ENCODE measurements at places on chromosomes 16 and 17. TPM values are rescaled to one million over a fixed set of nuclear protein-coding genes. Genes with fewer than 3 reads are reported as not detected.

The HOXB1 gene
- not detected for total RNA-seq

The CCDC144A gene
- total RNA-seq, result 27.3 TPM

The HBA2 gene
- total RNA-seq, result 495 TPM

The ABCA8 gene
- 282 TPM for total RNA-seq

The SLC16A6 gene
- not detected for total RNA-seq

The C16orf96 gene
- not detected for total RNA-seq

The AIPL1 gene
- total RNA-seq, result not detected

The PLK1 gene
- 0.59 TPM for total RNA-seq

GRCh38 chr17:73278049-73278464 is 16.4 kb upstream of the CPSF4L start:
- H3K27me3 ChIP-seq, result no peaks in the 10 kb centered on the region
- peak overlapping the region; percentile 85 for H3K27ac ChIP-seq
- H3K4me1 ChIP-seq, result peaks cover 54% of the 10 kb centered on the region
- peaks cover 23% of the 10 kb centered on the region for H3K36me3 ChIP-seq
- H3K4me3 ChIP-seq, result no peak overlapping the region

- no peaks in the 10 kb centered on the region for H3K36me3 ChIP-seq
- no peaks in the 10 kb centered on the region for H3K27me3 ChIP-seq
- H3K27ac ChIP-seq, result no peak overlapping the region
- H3K4me1 ChIP-seq, result no peaks in the 10 kb centered on the region
These were observed 931.4 kb upstream of the CDH8 start for GRCh38 chr16:62967611-62968010.

DNA sequence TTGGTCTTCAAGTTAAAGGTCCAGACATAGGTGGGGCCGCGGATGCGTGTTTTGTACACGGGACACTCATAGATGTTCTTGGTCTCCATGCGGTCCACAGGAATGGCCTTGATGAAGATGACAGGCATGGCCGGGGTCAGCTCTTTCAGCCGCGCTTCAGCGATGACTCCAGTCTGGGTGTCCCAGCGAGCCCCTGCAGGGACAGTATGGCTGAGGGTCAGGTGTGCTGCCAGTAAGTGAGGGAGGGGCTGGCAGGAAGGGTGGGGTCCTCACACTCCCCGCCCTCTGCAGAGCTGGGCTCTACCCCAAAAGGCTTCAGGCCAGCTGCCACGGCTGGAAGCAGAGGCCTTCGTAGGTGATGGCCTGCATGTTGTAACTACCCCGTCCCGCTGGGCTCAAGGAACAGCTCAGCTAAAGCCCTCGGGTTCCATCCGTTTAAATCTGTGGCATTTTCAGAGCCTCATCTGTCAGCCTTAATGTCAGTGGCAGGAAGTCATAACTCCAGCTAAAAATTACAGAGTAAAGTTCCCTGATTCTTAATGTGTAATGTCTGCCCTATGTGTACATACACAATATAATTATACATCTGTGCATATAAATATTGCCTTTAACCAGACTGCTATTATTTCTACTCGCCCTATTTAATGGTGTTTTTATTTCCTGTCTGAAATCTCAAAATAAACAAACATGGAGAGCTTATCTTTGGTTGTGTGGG is 45.7 kb downstream of the PGS1 start:
- H3K27ac ChIP-seq, result no peak overlapping the region
- H3K4me1 ChIP-seq, result peaks cover 40% of the 10 kb centered on the region
- DNase-seq, result no peak
- H3K36me3 ChIP-seq, result peaks cover 88% of the 10 kb centered on the region
- H3K4me3 ChIP-seq, result no peak overlapping the region
- no peaks in the 10 kb centered on the region for H3K27me3 ChIP-seq

- H3K4me3 ChIP-seq, result no peak overlapping the region
- H3K36me3 ChIP-seq, result no peaks in the 10 kb centered on the region
- H3K27ac ChIP-seq, result peak overlapping the region; percentile 98
- H3K27me3 ChIP-seq, result no peaks in the 10 kb centered on the region
- H3K4me1 ChIP-seq, result peaks cover 91% of the 10 kb centered on the region
- DNase-seq, result no peak
These were observed 13.7 kb downstream of the GJD3 start for GRCh38 chr17:40350689-40351358.

GRCh38 chr16:84116720-84117493 is at the start of gene MBTPS1:
Gene MBTPS1 (minus strand): TSS chr16:84116942. CDS start chr16:84101783, 15,159 bp downstream.
- H3K27me3 ChIP-seq, result no peaks in the 10 kb centered on the region
- peak; percentile 96 for DNase-seq
- H3K36me3 ChIP-seq, result no peaks in the 10 kb centered on the region
- H3K27ac ChIP-seq, result peak within 1 kb of the TSS; percentile 95
- H3K4me1 ChIP-seq, result peaks cover 19% of the 10 kb centered on the region
- H3K4me3 ChIP-seq, result peak within 1 kb of the TSS; percentile 79

DNA sequence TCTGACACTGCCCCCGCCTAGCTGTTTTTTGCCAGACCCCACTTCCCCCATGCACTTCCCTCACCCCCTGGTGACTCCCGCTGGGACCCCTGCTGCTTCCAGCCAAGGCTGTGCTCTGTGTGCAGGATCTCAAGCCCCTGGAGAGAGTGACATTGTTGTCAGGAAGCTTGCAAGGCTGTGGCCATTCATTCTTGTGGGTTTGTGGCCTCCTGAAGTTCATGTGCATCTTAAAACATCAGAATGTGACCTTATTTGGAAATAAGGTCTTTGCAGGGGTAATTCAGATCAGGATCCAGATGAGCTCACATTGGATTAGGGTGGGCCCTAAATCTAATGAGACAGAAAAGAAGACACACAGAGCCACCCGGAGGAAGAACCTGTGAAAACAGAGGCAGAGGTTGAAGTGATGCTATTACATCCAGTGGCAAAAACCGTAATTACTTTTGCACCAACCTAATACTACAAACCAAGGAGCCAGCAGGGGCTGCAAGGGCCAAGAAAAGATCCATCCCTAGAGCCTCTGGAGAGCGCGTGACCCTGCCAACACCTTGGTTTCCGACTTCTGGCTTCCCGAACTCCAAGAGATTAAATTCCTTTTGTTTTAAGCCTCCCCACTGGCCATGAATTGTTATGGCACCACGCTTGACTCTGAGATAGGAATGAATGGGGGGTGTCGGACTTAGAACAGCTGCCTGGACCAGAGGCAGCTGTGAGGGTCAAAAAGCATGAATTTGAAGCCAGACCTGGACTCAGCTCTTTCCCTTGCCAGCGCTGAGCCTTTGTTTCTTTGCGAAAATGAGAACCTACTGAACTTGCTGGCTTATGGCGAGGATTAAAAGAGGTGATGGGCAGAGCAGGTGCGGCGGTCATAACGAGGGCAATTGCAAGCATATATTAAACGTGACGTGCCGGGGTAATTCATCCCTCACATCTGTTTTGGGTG is 75.5 kb downstream of the BMERB1 start:
- no peaks in the 10 kb centered on the region for H3K36me3 ChIP-seq
- DNase-seq, result no peak
- no peaks in the 10 kb centered on the region for H3K4me1 ChIP-seq
- no peaks in the 10 kb centered on the region for H3K27me3 ChIP-seq

DNA sequence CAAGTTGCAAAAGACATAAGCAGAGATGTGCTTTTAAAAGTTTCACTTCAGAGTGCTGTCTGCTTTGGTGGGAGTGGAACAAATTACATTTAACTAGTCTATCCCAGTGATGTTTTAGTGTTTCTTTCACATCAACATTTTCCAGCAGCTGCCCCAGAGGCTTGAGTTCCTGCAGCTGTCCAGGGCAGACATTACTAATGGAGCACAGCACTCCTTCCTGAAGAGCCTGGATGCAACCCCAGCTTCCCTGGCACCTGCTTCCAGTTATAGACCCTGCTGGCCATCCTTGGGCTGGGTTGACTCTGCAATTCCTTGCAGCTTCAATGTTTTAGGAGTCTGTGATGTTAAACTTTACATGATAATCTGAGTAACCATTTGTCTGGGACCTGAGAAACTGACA is 61.4 kb upstream of the PIRT start:
- H3K36me3 ChIP-seq, result no peaks in the 10 kb centered on the region
- H3K27ac ChIP-seq, result no peak overlapping the region
- H3K4me3 ChIP-seq, result no peak overlapping the region
- H3K27me3 ChIP-seq, result no peaks in the 10 kb centered on the region
- DNase-seq, result no peak

- peaks cover 17% of the 10 kb centered on the region for H3K4me1 ChIP-seq
- H3K4me3 ChIP-seq, result peak within 1 kb of the TSS; percentile 11
- DNase-seq, result peak; percentile 42
- no peaks in the 10 kb centered on the region for H3K27me3 ChIP-seq
These were observed at the start of gene ABCA9 for GRCh38 chr17:69060822-69061221. Gene ABCA9 (minus strand): TSS chr17:69060927. CDS start chr17:69051126, 9,801 bp downstream.

- no peak for DNase-seq
- H3K27me3 ChIP-seq, result peaks cover 54% of the 10 kb centered on the region
- no peaks in the 10 kb centered on the region for H3K36me3 ChIP-seq
- no peak overlapping the region for H3K4me3 ChIP-seq
- H3K27ac ChIP-seq, result no peak overlapping the region
- H3K4me1 ChIP-seq, result no peaks in the 10 kb centered on the region
These were observed 32.0 kb downstream of the CCDC182 start for GRCh38 chr17:57713140-57713539.

GRCh38 chr17:36705874-36706731 is 104.7 kb downstream of the MRM1 start:
- H3K36me3 ChIP-seq, result no peaks in the 10 kb centered on the region
- no peak overlapping the region for H3K4me3 ChIP-seq
- no peak overlapping the region for H3K27ac ChIP-seq

DNA sequence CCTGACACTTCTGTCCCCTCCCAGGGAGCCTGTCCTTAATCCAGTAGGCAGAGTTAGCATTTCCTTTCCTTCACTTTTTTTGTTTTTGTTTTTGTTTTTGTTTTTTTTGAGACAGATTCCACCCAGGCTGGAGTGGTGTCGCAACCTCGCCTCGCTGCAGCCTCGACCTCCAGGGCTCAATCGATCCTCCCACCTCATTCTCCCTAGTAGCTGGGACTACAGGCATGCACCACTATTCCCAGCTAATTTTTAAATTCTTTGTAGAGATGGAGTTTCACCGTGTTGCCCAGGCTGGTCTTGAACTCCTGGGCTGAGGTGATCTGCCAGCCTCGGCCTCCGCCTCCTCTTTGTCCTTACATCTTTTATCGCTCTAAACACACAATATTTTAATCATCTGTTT is 4.0 kb downstream of the NHERF1 start:
- peaks cover 45% of the 10 kb centered on the region for H3K4me1 ChIP-seq
- H3K27me3 ChIP-seq, result no peaks in the 10 kb centered on the region
- no peak overlapping the region for H3K4me3 ChIP-seq
- DNase-seq, result no peak
- H3K36me3 ChIP-seq, result no peaks in the 10 kb centered on the region

DNA sequence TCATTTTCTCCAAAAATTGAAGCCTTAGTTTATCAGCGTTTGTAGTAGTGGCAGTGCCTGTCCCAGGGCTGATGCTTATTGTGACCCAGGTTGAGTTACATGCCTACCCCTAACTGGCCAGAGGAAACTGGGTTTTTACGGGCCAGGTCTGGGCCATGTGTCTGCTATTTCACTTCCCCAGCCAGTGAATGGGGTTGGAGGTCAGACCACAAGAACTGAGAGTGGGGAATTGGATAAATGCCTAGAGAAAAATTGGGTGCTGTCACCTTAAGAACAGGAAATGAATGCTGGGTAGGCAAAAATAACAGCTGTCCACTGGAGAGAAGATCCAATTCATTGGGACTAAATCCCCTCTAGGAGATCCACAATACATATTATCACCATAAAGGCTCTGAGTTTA is 5.2 kb downstream of the ADPRM start:
- no peak overlapping the region for H3K27ac ChIP-seq
- no peaks in the 10 kb centered on the region for H3K27me3 ChIP-seq
- no peak overlapping the region for H3K4me3 ChIP-seq
- no peaks in the 10 kb centered on the region for H3K4me1 ChIP-seq
- no peak for DNase-seq

- DNase-seq, result no peak
- no peaks in the 10 kb centered on the region for H3K4me1 ChIP-seq
- no peak overlapping the region for H3K4me3 ChIP-seq
- H3K27ac ChIP-seq, result no peak overlapping the region
These were observed 15.5 kb downstream of the VPS35 start for GRCh38 chr16:46673320-46674013.
